Mesenteric fat pad (tissue), 1 donor: ENCODE measurements at places on chromosomes 16 and 17. TPM values are rescaled to one million over a fixed set of nuclear protein-coding genes. Genes with fewer than 3 reads are reported as not detected.

DNA sequence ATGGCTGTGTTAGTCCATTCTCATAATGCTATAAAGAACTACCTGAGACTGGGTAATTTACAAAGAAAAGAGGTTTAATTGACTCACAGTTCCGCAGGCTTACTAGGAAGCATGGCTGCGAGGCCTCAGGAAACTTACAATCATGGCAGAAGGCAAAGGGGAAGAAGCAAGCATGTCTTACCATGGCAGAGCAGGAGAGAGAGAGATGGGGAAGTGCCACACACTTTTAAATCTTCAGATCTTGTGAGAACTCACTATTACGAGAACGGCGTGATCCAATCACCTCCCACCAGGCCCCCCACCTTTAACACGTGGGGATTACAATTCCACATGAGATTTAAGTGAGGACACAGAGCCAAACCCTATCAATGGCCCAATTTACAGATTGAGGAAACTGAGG lies 96.5 kb downstream of the SDK2 start:
- DNase-seq = no peak

DNA sequence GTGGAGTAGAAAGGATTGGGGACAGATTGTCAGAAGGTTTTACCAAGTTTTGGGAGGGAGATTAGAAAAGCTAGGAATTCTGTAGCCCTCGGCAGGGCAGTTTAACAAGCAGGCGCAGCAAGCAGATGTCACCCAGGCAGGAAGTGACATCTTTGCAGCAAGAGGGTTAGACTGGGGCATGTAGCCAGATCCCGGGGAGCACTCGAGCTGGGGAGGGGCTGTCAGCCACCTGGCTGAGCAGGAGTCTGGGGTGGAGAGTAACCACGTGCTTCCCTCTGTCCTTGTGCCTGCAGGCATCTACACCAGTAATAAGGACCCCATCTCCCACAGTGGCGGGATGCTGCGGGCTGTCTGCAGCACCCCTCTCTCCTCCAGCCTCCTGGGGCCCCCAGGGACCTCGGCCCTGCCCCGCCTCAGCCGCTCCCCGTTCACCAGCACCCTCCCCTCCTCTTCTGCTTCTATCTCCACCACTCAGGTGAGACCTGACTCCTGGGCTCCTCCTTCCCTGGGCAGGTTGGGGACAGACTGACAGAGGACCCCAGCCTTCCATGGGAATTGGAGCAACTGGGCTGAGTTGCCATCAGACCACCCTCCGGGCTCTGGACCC lies 12.2 kb downstream of the MLLT6 start:
- DNase-seq = no peak

- DNase-seq = no peak
Measured at GRCh38 chr17:8082292-8082691, 5.2 kb downstream of the ALOX12B start.

The SEZ6L2 gene
- 1.1 TPM for total RNA-seq

- no peak for DNase-seq
Measured at GRCh38 chr17:35784895-35785294, 10.5 kb downstream of the MMP28 start.
